ENCODE measurements at places on chromosomes 3 and 15.

GRCh38 chr3:135915206-135915605 is 50.3 kb upstream of the PPP2R3A start:
- no peak for DNase-seq

- no peak for DNase-seq
Measured at GRCh38 chr3:197511130-197511529, 44.6 kb downstream of the BDH1 start.

DNA sequence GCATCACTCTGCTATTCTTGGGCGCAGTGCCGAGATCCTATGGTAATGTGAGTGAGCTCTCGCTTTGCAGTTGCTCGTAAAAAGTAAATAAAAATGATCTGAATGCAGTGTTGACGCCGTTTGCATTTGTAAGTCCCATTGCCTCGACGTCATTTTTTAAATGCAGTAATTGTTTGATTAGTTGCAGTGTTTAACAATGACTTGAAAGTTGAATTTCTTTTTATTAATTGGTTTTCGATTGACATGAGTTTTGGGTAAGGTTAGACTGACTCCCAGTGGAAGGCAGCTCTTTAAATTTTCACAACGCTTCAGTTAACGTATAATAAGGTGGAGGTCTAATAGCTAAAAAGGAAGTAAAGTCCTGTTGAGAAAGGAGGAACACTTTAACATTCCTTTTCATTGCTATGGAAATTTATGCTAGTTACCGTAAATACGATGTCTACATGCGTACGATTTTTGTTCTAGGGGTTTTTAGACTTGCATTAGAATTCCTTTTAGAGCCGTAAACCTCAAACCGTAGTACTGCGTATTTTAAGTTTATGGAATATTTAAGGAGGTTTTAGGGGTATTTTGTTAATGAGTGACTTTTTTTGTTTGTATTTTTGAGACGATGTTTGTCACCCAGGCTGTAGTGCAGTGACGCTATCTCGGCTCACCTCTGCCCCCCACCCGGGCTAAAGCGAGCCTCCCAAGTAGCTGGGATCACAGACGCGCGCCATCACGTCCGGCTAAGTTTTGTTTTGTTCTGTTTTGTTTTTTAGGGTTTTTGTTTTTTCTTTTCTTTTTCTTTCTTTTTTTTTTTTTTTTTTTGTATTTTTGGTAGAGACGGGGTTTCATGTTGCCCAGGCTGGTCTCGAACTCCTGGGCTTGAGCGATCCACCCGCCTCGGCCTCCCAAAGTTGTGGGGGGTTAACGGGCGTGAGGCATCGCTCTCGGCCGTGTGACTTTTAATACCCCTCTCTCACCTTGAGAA is 1.4 kb downstream of the MORF4L1 start:
- DNase-seq, result no peak

- no peak for DNase-seq
Measured at GRCh38 chr15:78255421-78256043, 8.8 kb upstream of the DNAJA4 start.

DNA sequence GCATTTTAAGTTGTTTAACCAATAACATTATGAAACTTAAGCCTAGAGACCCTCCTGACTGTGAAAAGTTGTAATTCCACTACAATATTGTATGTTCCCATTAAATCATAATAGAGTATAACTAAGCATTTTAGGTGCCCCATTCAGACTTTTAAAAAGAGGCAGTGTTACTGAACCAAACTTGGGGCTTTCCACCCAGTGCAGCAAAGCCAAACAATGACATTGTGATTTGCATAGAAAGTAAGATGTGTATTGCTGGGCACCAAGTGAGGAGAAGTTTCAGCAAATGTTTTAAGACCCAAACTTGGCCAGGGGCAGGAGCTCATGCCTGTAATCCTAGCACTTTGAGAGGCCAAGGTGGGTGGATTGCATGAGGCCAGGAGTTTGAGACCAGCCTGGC is 706.2 kb downstream of the GRM7 start:
- no peak for DNase-seq

GRCh38 chr3:23115171-23115877 is 87.8 kb upstream of the UBE2E2 start:
- DNase-seq, result no peak

- no peak for DNase-seq
Measured at GRCh38 chr15:96535148-96535547, 204.6 kb downstream of the NR2F2 start.

DNA sequence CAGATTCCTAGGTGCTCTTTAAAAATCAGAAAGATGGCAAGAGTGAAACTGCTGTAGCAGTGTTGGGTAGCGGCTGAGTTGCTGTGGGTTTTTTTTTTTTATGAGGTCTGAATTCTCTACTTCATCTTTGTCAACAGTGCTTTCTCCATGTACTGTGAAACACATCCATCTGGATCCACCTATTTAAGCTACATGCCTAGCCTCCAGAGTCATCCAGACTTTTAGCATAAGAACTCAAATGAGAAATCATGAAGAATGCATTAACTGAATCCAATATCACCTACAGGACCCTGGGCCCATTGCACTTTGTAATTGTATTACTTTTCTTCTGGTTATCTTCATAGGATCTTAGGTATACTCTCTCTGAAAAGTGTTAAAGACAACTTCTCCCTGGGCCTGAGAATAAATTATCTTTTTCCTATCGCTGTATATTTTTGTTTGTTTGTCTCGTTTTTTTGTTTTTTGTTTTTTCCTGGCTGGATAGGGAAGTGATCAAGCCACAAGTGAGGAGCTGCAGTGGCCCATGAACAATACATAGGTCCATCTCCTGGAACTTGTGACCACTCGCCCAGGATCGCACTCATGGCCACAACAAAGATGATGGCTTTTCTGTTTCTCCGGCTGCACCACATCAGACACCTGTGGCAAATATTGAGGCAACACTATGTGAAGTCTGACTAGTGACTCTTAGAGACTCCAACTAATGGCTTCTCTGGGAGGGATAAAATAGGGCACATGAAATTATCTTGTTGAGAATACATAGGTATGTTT is 609.9 kb upstream of the AGTR1 start:
- DNase-seq, result no peak

- DNase-seq, result no peak
Measured at GRCh38 chr15:38508647-38509046, 54.7 kb downstream of the FAM98B start.

DNA sequence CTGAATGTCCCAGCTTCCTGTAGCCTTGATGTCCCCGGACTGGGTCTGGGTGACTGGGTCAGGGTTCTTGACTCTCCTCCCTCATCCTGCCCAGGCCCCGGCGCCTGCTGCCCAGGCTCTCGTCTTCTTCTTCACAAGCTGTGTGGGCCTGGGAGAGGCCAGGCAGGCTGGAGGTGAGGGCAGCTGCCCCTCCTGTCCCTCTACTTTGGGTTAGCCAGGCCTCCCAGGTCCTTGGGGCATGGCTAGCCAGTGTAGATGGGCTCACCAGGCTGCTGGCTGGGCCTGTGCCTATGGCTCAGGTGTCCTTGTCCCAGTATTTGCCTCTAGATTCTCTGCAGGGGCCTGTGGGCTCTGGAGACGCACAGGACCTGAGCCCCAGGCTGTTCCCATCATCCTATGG is 31.8 kb downstream of the TKT start:
- DNase-seq, result no peak

- no peak for DNase-seq
Measured at GRCh38 chr3:159669766-159670165, 318.9 kb upstream of the IL12A start.

- DNase-seq, result no peak
Measured at GRCh38 chr3:37645517-37646380, 215.9 kb upstream of the CTDSPL start.

DNA sequence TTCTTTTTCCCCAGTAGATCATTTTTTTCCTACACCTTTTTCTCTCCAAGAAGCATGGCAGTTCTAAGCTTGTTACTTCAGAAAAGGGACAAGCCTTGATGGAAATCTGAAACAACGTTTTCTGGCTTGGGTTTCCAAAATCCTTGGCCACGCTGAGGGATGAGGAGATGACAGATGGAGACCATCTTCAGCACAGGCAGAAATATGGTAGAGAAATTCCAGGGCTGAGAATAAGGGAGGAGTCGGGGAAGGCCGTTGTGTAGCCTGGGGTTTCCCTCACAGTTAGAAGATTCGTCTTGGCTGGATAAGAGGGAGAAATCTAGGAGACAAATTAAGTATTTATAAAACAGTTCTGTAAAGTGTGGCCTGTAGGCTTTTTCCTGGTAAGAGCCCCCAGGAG is 33.9 kb upstream of the STT3B start:
- no peak for DNase-seq

DNA sequence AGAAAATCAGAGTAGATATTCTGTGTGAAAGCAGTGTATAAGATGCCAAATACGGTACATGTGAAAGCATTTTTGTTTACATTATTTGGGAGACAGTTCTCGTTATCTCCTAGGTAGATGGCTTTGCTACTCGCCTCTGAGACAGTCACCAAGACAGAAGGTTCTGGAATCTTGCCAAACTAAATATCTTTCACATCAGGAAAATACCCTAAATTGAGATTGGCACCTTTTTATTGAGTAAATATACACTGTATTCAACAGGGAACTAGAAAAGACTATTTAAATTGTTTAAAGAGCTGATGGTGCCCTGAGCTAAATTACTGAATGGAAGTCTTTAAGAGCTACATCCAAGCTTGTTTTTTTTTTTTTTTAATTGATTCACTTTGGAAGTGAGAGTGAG is 3.4 kb downstream of the FGD5 start:
- DNase-seq, result no peak

DNA sequence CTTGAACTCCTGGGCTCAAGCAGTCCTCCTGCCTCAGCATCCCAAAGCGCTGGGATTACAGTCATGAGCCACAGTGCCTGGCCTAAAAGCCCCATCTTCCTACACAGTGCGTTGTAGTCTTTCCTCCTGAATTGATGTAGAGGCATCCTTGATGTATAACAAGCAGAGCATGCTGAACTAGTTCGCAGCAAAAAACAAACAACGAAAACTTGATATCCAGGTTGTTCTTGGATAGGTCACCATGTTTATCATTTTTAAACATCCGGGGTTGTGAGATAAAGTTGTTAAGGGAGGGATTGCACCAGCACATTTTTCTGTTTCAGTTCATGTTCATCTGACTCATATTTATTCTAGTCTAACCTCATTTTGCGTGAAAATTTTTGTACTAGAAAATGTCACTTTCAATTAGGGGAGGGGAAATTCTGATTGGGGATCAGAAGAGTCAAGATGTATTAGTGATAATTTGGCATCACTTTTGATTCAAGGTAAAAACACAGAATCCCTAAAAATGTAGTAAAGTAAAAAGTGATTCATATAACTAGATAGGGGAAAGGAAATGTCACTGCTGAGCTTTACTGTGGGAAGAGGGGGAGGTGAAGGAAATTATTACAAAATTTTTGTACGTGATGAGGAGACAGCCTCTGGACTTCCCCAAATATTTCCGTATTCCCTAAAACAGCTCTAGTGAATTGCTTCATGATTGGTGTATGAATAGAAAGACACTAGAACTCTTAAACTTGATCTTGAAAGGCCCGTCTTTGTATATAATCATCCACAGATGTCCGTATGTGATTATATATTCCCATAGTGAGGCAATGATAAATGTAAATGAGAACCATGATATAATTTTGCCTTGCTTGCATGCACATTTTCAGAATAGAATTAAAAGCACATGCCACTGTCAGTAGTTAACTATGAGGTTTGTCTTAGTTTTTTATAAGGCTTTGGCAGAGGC is 22.9 kb downstream of the RAB8B start:
- no peak for DNase-seq

GRCh38 chr15:71391421-71392088 is 276.3 kb downstream of the THSD4 start:
- DNase-seq, result no peak

DNA sequence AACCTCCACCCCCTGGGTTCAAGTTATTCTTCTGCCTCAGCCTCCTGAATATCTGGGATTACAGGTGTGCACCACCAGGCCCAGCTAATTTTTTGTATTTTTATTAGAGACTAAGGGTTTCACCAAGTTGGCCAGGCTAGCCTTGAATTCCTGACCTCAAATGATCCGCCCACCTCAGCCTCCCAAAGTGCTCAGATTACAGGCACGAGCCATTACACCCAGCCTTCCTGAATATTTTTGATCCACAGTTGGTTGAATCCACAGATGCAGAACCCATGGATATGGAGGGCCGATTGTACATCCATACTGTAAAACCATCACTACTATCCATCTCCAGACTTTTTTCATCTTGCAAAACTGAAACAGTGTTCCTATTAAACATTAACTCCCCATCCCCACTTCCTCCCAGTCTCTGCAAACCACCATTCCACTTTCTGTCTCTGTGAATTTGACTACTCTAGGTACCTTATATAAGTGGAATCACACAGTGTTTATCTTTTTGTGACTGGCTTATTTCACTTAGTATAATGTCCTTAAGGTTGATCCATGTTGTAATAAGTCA is 8.2 kb upstream of the TMEM62 start:
- no peak for DNase-seq

- no peak for DNase-seq
Measured at GRCh38 chr3:186095561-186096081, 13.3 kb downstream of the ETV5 start.

DNA sequence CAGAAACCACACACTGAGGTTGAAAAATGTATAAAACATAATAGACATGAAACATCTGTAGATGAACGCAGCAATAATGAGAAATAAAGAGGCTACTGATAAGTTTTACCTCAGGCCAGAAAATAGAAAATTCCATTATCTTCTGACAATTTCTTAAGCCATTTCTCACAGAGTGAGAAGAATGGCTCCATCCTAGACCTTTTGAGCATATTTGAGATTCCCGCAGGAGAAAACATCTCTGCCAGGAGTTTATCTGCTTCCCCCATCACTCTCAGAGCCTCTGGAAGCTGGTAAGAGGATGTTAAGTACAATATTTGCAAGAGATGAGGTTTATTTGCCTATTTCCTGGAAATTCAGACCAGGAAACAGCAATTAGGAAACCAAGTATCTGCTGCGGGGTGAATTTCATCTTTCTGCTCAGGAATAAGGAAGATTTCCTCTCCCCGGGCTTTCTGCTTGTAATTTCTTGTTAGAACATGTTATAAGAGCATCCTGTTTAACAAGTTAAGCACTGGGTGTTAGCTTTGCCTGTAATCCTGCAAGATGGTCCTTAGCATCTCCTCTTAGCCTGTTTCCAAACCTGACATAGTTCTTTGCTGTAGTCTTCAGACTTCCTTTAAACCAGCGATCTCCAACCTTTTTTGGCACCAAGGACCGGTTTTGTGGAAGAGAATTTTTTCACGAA is 54.8 kb downstream of the ATP13A4 start:
- no peak for DNase-seq

DNA sequence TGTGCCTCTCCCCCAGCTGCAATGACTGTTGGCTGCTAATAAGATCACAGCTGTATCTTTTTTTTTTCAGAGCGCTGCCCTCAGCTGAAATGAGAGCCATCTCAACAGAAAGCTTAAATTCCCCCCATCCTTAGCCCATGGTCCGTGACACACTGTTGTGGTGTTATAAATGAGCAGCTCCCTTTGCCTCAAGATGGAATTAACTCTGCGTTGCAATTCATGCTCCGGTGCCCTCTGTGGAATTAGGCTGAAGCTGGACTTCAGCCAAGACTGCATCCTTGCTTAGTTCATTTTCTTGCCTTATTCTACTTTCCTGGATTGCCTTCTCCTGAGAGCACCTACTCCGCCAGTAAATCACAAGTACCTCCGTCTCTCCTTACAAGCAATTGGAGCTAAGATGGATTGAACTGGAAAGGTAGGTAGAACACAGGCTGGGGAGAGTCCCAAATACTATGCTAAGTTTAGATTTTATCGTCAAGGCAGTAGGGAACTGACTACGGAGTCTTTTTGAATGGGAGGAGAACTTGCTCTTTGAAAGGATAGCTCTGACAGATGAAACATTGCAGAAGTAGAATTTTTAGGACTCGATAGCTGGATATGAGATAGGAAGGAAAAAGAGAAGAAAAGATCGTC is 39.0 kb upstream of the THRB start:
- no peak for DNase-seq

Data from omental fat pad (tissue), 4 donors.